ENCODE measurements at places on chromosomes 1 and 21. TPM values are rescaled to one million over a fixed set of nuclear protein-coding genes. Genes with fewer than 3 reads are reported as not detected.
A peak's percentile ranks its signal among the peaks of the same experiment; 100 is the strongest.

GRCh38 chr1:71561206-71561605 is 480.4 kb upstream of the ZRANB2 start:
- DNase-seq = no peak

DNA sequence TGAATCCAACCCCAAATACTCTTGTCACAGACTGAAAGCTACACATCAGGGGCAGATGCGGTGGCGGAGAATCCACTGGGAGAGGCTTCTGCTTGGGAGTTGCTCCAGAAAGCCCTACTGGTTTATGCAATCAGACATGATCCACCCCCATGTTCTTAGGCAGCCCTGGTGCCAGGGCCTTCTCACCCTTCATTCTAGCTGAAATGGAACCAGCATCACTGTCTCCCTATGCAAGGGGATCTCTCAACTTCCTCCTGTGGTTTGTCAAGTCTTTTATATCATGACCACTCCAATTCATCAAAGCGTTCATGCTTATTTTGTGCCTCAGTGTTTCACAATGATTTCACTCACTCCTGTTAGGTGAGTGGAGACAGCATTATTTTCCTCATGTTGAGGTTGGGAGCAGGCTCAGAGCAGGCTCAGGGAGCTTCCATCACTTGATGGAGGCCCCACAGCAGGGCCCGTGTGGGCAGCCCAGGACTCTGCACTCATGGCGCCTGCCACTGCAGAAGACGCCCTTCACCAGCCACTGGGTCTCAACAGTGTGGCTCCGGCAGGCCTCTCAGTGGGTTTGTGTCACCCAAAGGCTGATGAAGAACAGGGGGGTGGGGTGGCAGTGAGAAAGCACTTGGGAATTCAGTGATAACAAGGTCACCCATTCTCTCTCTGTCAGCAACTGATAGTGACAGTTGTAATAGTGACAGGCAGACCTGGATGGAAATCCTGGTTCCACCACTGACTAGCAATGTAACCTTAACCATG is 67.1 kb downstream of the CD58 start:
- no peak for DNase-seq

CD1B gene
- not detected for total RNA-seq

- DNase-seq = no peak
Observed at GRCh38 chr1:226688808-226689207, 50.3 kb downstream of the ITPKB start.

GOLT1A gene
- total RNA-seq = not detected

GRCh38 chr1:68011657-68012375 is 38.6 kb downstream of the DIRAS3 start:
- DNase-seq = no peak

- no peak for DNase-seq
Observed at GRCh38 chr21:44985441-44986401, 45.9 kb downstream of the SLX9 start.

CFAP107 gene
- total RNA-seq = not detected

GRCh38 chr21:37484535-37485474 is 118.2 kb downstream of the DYRK1A start:
- no peak for DNase-seq

GRCh38 chr1:205237526-205238484 is 10.1 kb downstream of the TMCC2 start:
- DNase-seq = peak; percentile 55

- DNase-seq = no peak
Observed at GRCh38 chr1:112002514-112002913, 13.0 kb upstream of the KCND3 start.

TRIM67 gene
- total RNA-seq = not detected

DNA sequence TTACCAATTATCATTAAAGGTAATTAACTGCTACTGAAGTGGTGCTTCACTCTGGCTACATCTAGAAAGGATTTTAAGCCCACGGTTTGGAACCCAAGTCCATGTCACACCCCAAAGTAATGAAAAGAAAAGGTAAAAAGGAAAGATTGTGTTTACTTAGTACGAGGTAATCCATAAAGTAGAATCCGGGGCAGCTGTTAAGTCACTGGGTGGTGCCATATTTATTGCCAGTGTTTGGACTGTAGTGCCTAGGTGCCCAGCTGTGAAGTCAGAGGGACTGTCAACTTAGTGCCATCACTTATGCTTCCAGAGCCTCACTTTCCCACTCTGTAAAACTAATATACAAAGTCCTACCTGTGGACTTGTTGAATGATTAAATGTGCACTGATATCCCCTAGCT is 52.2 kb upstream of the GRHL3 start:
- DNase-seq = no peak

ZNF593OS gene
- not detected for total RNA-seq

- no peak for DNase-seq
Observed at GRCh38 chr21:43654806-43655489, 4.3 kb downstream of the HSF2BP start.

DPT gene
- total RNA-seq = 154 TPM

ERICH3 gene
- 0.49 TPM for total RNA-seq

DNA sequence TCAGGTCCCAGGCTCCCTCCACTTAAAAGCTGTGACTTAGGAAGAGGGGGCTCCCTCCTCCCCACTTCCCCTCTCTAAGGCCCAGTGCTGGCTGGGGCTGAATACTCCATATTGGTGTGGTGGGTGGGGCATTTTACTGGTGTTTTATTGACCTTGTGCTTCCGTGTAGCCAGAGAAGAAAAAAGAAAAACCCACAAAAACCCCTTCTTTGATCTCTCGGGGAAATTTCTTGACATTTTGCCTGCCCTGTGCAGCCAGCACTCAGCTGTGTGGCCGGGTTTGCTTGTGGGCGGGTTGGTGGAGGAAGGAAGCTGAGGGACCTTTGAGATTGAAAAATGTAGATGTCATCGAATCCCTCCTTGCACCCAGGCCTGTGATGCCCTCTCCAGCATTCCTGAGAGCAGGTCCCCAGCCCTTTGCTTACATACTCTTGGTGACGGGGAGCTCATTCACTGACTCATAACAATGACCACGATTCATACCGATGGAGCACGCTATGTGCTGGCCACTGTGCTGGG is 24.8 kb downstream of the TNFRSF8 start:
- no peak for DNase-seq

DNA sequence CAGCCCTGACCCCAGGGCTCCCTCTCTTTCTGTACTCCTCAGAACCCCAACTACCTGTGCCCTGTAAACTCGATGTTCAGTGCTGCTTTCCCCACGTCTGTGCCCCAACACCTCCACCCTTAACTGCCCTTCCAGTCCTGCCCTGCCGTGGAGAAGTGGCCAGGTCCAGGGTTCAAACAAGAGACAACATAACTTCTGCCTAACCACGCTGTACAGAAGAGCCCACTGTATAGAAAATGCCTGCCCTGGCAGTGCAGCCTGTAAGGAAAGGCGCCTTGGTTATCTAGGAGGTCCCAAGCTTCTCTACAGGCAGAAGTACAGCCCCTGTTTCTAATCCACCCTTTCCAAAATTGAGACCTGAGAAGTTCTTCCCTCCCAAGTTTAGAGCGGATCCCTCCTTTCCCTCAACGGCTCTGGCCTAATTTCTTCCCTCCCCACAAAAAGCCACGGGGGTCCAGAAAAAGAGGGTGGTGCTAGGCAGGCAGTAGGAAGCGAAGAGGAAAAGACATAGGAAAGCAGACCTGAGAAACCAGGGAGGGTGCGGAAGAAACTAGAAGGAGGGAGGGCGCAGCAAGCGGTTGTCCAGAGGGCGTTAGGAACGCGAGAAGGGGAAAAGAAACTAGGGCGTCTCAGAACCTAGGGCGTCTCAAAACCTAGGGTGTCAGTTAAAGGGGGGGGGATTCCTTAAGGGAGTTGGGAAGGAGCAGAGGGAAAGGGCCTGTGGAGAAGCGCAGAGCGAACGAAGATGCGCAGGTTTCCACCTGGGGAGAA is 3.2 kb downstream of the DMRTA2 start:
- DNase-seq = no peak

DNA sequence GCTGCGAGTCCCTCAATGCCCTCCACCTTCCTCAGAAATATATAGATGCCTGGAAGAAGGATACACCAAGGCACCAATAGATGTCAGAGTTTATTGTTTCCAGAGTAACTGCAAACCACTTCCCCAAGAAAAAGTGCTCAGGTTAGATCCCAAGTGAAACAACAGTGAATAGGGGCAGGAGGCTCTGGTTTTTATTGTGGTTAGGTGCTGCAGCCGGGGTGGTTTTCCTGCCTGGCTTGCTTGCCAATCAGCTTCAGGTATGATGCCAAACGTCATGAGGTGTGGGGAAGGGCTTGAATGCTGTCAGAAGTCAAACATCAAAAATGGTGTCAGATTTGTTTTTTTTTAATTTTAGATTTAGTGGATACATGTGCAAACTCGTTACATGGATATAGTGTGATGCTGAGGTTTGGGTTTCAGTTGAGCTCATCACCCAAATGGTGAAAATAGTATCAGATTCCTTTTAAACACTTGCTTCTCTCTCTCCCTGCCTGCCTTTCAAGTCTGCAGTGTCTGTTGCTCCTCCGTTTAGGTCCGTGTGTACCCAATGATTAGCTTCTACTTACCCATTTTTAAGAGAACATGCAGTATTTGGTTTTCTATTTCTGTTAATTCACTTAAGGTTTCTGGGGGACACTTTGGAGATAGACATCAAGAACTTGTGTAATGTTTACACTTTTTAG is 1317.0 kb downstream of the MRPL39 start:
- no peak for DNase-seq

DNA sequence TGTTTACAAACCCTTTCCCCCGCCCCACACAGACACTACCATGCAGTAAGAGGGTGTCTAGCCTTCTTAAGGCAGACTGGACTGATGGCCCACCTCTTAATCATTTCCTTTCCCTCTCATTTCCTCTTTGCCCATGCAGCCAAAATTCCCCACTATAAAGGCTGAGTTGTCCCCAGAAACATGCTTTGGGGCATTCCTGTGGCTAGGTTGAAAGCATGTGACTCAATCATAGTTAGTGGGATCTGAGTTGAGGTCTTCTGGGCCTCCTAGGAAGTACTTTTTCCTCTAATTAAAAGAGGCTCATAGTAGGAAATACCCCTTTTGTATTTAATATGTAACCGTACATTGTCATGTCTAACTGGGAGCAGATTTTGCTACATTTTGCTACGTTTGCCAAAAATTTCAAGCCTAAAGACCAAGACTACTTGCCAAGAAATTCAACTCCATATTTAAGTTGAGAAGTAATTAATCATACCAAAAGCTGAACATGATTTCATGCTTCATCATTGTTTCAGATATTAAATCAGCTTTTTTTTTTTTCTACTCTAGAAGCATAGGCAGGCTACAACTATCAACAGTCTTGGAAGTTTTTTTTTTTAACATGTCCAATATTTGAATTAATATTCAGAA is 174.7 kb downstream of the ADGRL4 start:
- no peak for DNase-seq

- no peak for DNase-seq
Observed at GRCh38 chr1:215780139-215780538, 213.0 kb downstream of the KCTD3 start.

DNA sequence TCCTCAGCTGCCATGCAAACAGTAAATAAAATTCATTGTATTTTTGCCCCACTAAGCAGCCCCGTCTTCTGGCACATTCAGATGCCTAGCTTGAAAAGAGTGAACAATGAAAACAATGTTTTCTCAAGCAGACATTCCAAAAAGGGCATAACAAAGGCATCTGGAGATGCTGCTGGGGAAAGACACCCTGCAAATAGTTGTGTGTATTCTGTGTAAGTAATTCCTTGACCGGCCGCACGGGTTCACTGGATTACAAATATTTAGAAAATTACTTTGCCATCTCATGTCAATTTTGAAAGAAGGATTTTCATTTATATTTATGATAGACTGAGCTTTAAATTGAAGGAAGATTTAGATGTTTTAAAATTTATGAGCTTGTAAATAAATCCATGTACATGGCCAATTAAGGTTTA is 142.2 kb downstream of the SLC45A1 start:
- no peak for DNase-seq

DNA sequence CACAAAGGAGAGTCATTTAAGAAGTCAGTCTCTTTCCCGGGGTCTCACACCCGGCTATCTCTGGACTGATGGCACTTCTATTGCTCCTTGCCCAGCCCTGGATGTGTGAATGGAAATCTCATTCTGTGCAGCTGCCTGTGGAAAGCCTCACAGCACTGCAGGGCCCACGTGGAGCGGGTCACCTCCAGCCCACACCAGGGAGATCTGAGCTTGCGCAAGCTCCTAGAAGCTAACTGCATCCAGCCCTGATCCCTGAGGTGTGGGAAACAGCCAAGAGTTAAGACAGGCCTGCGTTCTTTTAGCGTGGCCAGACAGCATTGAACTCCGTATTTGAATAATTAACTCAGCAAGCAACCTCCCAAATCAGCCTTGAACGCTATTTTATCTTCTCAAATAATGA is 150.5 kb downstream of the LRIG2 start:
- DNase-seq = peak; percentile 70

- no peak for DNase-seq
Observed at GRCh38 chr1:246002725-246003441, 504.2 kb downstream of the SMYD3 start.

DNA sequence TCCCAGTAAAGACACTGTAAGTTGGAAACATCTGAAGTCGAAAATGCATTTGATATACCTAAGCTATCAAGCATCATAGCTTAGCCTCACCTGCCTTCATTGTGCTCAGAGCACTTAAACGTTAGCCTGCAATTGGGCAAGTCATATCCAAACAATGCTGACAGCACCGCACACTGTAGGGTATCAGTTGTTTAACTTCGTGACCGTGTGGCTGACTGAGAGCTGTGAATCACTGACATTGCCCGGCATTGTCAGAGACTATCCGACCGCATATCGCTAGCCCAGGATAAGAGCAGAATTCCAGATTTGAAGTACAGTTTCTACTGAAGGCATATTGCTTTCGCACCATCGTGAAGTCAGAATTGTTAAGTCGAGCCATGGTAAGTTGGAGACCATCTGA is 41.5 kb downstream of the GALNT2 start:
- DNase-seq = no peak

KCNK2 gene
- total RNA-seq = 2.5 TPM

DNA sequence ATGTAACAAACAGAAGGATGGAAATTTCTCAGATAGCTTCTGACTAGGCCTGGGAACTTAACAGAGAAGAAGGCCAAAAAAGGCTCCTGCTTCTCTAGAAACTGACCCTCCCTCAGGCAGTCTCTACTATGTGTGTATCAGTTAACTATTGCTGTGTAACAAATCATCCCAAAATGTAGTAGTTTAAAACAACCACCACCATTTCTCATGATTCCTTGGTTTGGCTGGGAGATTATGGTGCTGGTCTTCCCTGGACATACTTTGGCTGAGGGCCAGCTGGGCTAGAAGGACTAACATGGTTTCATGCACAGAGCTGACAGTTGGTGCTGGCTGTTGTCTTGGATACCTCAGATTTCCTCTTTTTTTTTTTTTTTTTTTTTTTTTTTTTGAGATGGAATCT is 26.2 kb upstream of the CNN3 start:
- DNase-seq = no peak

Measured in vagina (tissue), 2 donors.